Stimulated activated CD8-positive, alpha-beta memory T cell treated with anti-CD3 and anti-CD28 coated beads, Interleukin-7, amount 100 ng/mL, for 48 hours (primary cell): ENCODE measurements at places on chromosomes 12 and 14.
A peak's percentile ranks its signal among the peaks of the same experiment; 100 is the strongest.

- no peak for DNase-seq
Observed at GRCh38 chr12:30515351-30515750, 180.3 kb downstream of the IPO8 start.

- DNase-seq, result peak; percentile 67
Observed at GRCh38 chr12:94941440-94941862, 62.0 kb downstream of the NDUFA12 start.

DNA sequence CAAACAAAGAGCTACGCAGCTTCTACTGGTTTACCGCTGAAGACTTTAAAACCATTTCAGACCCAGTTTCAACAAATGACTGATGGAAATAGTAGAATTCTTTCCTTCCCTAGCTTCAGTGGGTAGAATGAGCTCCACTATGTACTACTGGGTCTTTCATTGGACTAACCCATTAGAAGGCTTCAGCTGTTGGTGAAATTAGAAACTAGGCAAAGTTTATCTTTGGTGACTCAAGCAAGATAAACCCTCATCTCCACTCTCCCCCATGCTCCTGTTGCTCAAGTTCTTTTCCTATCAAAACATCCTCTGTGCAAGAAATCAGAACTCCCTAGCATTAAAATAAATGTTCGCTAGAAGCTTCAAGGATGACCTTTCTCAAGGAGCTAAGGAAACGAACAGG lies 159.2 kb downstream of the PAWR start:
- DNase-seq, result no peak

DNA sequence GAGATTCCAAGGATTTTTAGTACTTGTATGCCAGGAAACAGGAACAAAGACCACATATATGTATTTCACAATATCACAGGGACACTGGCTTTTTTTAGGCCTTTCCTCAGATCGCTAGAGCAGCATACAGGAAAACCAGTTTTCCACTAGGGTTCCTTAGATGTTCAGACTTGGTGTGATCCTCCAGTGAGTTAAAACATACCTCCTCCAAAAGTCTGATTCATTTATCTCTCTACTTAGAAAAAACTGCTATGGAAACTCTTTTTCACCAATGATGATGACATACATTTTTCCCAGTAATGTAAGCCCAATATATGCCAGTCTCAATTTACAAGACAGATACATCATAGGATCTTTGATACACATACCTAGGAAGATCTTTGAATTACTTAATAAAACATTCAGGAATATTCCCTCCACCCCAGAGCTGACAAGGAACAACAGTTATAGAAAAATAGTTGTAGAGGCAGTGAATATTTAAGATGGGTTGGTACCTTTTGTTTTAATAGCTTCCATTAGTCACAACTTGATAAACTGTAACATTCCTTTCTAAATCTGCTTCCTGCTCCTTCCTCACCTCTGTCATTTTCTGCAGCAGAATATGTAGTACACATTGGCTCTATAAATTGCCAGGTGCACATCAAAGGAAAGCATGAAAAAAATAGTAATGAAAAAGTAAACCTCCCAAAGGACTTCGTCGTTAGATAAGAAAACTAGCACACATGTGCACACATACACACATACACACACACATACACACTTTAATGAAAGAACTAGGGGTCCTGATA lies 27.5 kb downstream of the BCAT1 start:
- DNase-seq, result no peak

DNA sequence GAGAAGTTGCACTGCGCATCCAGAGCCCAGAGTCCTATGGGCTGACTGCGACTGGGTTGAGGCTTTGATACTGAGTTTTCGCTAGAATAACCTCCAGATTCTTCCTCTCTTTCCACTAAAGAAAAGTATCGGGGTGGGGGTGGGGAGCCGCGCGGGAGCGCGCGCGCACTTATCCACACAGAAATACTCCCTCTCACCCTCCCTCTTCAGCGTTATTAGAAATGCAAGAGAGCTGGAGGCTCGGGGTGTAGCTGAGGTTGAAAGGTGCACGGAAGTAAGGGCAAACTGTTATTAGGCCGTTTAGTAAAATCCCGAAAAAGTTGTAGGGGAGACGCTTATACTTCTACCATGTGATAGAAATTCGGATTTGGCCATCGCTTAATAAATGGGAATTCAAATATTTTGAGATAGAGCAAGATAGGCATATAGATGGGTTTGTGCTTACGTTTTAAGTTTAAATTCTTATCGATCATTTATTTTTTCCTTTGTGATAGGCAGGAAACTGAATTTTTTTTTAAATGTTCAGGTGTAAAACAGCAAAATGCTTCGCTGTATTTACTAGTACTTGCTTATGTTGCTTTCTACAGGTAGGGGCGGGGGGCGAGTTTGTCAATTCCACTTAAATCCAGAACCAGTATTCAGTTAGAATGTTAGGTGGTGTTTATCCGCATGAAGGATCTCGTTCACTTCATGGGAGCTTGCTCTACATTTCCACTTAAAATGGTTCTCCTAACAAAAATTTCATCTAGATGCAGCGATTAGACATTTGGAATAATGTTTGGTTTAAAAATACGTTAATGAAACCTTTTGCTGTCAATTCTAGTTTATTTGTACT lies 1.1 kb downstream of the ARHGAP5 start:
- no peak for DNase-seq

DNA sequence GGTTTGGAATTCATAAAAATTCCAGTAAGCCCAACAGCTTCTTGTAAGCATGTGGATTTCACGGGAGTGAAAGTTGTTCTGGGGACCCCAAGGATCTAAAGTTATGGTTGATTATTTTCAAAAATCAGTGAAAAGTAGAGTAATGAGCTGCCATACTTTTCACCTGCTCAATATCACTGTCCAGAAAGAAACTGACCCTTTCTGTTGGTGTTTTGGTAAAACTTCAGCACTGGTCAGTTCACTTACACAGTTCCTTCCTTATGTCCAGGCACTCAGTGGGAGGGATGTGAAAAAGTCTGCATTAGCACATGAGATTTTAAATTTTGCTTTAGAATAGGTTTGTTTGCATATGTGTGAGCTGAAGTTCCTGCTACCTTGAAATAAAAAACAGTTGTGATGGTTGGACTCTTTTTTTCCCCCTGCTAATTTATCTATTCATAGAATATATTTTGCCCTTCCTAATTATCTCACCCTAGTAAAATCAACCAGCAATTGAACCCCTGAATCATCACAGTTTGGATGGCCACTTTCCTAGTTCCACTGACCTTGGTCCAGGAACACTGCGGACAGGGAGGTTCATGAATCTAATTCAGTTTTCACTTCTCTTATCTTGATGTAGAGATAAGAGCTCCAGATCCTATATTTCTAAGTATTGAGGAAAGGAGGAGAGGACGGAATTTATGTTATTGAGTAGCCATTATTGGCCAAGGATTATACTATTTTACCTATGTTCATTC lies 25.8 kb downstream of the CFL2 start:
- DNase-seq, result no peak

GRCh38 chr12:122006186-122006926 lies 15.3 kb upstream of the BCL7A start:
- DNase-seq, result no peak

DNA sequence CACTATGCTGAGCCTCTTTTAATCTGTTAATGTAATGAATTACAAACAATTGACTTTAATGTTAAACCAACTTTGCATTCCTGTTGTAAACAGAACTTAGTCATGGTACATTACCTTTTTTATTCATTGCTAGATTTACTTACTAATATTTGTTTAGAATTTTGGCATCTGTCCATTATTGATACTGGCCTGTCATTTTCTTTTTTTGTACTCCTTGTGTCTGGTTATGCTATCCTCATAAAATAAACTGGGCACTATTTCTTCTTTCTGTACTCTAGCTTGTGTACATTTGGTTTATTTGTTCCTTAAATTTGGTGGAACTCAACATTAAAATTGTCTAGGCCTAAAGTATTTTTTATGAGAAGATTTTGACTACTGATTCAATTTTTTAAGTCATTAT lies 32.1 kb downstream of the SPATA7 start:
- DNase-seq, result no peak

- DNase-seq, result no peak
Observed at GRCh38 chr14:22689199-22689598, 45.0 kb upstream of the OR6J1 start.

DNA sequence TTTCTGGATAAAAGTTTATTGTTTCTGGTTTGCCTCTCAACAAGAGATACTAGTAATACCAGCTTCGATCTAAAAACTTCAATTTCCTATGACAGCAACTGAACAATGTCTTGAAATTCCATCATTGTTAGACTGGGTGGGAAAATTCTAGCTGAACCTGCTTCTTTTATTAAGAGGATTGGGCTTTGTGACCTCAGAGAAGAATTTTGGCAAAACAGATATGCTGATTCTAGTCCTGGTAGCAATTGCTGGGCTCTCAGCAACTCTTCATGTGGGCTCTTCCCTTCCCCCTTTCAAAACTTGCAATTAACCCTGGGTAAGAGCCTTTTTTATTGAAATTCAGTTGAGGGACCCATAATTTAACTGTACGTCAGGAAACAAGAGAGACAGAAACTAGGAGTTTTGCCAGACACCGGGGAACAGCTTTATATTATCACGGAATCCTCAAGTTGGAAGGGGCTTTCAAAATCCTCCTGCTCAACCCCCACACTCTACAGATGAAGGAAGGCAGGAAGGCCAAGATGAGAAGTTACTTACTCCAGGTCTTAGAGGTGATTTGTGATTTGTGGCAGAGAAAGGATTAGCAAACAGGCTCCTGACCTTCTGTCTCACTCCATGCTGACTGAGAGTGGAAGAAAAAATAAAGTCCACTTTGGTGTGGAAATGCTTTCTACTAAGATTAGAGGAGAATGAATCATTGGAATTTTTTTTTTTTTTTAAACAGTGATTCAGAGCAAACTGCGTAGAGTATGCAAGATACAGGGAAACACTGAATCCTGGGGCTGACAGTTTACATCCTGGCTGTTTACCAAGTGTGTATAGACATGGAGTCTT lies 239.0 kb upstream of the ATP2B1 start:
- DNase-seq, result no peak

DNA sequence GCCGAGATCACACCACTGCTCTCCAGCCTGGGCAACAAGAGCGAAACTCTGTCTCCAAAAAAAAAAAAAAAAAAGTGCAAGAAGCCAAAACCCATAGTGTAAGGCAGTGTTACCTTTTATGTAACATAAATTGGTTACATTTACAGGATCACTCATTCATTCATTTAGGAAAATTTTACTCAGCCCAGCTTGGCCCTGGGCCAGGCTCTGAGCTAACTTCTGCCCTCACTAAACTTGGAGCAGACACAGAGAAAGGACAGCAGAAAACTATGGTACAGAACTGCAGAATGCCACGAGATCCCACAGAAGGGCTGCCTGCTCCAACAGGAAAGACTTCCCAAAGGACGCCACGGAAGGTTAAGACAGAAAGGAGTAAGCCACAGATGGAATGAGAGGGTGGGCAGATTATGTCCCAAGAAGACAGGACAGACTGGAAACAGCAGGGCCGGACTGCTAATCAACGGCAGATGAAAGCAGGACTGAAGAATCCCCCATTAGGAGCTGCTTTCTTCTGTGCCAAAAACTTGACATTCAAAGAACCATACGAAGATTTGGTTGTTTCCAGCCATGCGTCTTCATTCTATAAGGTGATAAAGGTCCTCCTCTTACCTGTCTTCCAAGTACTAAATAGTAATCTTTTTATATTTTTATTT lies 18.9 kb downstream of the PPP1R13B start:
- no peak for DNase-seq

- no peak for DNase-seq
Observed at GRCh38 chr12:106193394-106194215, 54.2 kb downstream of the CKAP4 start.

DNA sequence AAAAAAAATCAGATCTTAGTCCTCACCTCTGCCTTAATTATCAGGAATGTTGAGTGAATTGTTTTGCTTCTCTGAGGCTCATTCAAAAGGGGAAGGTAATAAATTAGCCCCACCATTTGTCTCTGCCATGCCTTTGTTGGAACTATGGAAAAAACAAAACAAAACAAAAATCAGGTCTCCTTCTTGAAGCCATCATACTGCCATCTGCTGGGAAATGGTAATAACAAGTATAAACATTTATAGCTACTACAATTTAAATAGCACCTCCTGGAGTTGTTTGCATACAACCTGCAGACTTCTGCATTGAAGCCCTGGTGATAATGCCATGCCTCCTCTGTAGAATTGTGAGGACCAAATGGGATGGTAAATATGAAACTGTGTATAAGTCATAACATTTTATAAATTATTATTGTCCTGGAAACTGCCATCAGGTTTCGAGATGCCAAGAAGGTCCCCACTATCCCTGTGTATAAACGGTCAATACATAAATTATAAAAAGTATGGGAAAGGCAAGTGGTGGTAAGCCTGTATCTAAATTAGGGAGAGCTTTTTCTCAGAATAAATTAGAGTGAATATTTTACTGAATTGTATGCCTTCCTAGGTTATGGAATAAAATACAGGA lies 87.2 kb upstream of the FGD4 start:
- no peak for DNase-seq
